HS-27A (cell line): ENCODE measurements at places on chromosomes 7 and 10.

- no peak for DNase-seq
Observed at GRCh38 chr7:40551685-40552576, 417.1 kb downstream of the SUGCT start.

- no peak for DNase-seq
Observed at GRCh38 chr7:111113263-111114017, 22.5 kb downstream of the LRRN3 start.

GRCh38 chr10:110652475-110653118 lies 8.5 kb downstream of the RBM20 start:
- DNase-seq = no peak

- DNase-seq = no peak
Observed at GRCh38 chr7:138974103-138974502, 7.1 kb downstream of the KIAA1549 start.

- DNase-seq = no peak
Observed at GRCh38 chr10:70135046-70135445, 2.4 kb upstream of the AIFM2 start.

DNA sequence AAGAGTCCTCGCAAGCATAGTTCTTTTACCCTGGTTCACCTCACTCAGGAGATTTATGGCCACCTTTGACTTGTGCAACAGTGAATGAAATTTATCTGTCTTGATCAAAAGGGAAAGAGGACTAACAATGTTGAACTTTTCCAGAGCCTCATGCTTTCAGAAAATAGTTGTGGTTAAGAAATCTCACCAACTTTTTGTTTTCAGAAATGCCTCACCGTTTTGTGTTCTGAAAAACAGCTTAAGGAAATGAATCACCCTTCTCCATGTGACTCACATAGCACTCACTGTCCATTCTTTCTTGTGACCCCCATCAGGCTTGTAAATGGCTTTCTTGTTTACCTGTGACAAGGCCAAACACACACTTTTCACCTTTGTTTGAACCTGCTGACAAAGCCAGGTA lies 148.6 kb upstream of the FAM3C start:
- peak; percentile 70 for DNase-seq

DNA sequence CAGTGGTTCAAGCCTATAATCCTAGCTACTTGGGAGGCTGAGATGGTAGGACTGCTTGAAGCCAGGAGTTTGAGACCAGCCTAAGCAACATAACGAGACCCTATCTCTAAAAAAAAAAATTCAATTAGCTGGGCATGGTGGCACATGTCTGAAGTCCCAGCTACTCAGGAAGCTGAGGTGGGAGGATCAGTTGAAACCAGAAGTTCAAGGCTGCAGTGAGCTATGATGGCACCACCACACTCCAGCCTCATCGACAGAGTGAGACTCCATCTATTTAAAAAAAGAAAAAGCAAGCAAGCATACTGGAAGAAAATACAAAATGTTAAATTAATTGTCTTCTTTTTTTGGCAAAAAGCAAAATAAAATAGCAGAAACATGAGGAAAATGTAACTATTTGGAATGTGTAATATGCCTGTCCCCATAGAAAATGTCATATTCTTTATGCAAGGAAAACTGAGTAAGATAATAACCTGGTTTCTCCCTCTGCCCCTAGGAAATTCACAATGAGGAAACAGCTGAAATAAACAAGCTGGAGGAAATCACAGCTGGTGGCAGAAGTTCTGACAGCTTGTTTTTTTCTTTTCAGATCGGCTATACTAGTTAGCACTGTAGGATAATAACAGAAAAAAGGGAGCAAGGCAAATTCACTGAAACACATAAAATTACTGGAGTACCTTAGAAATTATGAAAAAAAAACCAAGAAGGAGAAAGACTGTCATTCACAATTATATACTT lies 48.5 kb downstream of the HERPUD2 start:
- DNase-seq = no peak

- no peak for DNase-seq
Observed at GRCh38 chr10:118802126-118802793, 47.5 kb upstream of the CACUL1 start.

GRCh38 chr7:3117488-3118231 lies 74.0 kb upstream of the CARD11 start:
- DNase-seq = no peak

DNA sequence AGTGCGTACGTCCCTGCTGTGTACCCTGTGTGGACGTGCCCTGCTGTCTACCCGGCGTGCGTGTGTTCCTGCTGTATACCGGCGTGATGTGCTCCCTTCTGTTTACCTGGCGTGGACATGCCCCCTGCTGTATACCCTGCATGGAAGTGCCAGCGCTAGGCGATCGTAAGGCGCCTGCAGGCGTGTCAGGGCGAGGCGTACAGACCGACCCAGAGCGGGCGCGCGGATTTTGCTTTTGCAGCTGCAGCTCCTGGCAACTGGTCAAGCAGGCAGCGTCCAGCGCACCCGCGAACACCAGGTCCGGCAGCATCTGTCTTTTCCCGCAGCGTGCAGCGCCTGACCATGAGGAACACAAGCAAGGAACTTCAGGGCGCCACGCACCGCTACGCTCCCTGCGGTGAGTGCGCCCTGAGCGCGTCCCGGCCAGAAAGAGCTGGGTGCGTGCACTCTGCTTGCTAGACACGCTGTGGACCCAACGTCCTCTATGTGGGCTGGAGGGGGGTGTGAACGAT lies 680 bp downstream of the C7orf57 start:
- DNase-seq = no peak

GRCh38 chr10:76287856-76288255 lies 856.4 kb downstream of the LRMDA start:
- no peak for DNase-seq

DNA sequence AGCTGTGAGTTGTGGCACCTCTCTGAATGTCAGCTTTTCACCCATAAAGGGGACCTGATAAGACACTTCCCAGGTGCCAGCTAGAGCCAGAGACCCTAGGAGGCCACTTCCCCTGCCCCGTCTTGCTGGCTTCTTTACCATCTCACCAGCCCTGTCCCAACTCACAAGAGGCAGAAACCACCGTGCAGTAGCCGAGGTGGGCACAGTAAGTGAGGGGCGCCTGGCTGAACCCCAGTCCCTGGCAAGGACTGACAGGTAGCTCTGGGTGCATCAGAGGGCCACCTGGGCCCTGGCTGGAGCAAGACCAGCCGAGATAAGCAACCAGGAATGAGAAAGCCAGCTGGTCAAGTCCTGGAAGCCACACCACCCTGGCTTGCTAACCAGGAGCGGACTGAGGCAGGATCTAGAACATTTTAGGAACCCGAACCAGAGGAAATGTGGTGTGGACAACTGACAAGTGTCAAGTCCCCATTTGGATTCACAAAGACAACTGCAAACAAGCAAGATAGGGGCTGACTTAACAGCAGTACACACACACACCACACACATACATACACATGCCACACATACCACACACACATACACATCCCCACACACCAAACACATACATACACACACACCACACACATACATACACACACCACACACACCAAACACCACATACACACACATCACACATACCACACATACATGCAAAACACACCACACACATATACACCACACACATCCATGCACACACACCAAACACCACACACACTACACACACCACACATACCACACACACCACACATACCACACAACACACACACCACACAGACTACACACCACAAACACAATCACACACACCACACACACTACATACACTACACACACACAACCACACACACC lies 20.8 kb downstream of the OGDHL start:
- DNase-seq = no peak

GRCh38 chr10:44046605-44047004 lies 338.3 kb downstream of the CXCL12 start:
- no peak for DNase-seq

DNA sequence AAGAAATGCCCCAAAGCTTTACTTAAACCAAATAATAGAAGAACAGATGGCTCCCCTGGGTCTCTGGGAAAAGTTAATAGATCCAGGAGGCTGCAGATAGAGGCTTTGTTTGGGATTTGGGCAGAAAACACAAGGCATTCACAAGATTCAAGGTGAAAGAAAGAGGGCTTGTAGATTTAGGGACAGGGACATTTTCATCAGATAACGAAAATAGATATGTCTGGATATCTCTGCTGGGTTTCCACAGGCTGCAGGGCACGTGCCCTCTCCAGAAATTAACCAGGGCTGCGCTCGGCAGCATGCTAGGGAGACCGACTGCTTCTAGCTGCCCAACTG lies 14.9 kb downstream of the CARD11 start:
- DNase-seq = no peak

- no peak for DNase-seq
Observed at GRCh38 chr10:114087655-114088054, 44.0 kb downstream of the ADRB1 start.

GRCh38 chr10:128254476-128254875 lies 128.3 kb upstream of the MKI67 start:
- DNase-seq = no peak
